ENCODE measurements at places on chromosomes 5 and 9.

- DNase-seq, result peak; percentile 50
Observed at GRCh38 chr9:15231788-15232635, 75.0 kb downstream of the TTC39B start.

- no peak for DNase-seq
Observed at GRCh38 chr5:28403846-28404245, 1365.5 kb upstream of the CDH9 start.

- no peak for DNase-seq
Observed at GRCh38 chr5:150505041-150505511, 2.9 kb upstream of the NDST1 start.

DNA sequence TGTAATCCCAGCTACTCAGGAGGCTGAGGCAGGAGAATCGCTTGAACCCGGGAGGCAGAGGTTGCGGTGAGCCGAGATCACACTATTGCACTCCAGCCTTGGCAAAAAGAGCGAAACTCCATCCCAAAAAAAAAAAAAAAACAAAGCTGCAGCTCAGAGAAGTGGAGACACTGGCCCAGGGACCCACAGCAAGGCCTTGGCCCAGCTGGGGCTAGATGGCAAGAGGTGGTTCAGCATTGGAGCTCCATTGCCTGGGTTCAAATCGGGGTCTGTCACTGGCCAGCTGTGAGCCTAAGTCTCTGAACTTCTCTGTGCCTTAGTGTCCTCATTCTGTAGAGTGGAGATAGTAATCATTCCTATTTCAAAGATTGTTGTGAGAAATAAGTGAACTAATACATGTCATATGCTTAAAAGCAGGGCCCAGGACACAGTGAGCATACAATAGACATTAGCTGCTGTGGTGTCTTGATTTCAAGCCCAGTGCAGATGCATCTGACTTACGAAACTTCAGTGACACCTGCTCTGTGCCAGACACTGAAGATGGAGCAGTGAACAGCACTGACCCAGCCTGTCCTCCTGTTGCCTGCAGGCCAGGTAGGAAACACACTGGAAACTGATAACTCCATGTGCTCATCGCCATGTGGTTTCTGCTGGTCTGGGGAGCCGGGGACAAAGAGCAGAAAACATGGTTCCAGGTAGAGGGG, 127.7 kb downstream of the C9orf50 start:
- no peak for DNase-seq

DNA sequence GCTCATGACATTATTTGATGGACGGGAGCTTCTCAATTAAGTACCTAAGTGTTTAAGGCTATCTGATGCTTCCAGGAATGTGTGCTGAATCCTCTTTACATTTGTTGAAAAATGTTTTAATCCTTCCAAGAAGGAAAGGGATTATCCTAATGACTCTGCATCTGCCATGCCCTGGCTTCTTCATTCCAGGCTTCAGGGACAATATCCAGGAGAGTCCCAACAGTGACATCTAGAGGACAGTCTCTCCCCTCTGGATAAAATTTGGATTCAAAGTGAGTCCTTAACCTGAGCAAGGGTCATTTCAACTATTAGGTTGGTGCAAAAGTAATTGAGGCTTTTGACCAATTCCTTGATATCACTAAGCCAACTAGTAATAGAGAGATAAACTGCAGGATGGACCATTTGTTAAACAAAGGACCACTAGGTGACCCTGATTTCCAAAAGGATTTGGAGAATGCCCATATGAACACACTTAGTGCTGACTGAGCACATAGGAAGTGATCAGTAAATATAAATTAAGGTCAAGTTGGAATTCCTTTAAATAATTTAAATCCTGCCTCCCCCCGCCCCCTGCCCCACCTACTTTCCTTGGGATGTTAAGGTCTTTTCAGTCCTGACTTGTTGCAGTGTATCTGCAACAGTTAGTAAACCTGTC, 19.1 kb downstream of the TNFSF8 start:
- DNase-seq, result no peak

- no peak for DNase-seq
Observed at GRCh38 chr9:21434202-21435014, 5.8 kb upstream of the IFNA1 start.

GRCh38 chr5:145723516-145723915, 111.6 kb downstream of the PRELID2 start:
- no peak for DNase-seq

DNA sequence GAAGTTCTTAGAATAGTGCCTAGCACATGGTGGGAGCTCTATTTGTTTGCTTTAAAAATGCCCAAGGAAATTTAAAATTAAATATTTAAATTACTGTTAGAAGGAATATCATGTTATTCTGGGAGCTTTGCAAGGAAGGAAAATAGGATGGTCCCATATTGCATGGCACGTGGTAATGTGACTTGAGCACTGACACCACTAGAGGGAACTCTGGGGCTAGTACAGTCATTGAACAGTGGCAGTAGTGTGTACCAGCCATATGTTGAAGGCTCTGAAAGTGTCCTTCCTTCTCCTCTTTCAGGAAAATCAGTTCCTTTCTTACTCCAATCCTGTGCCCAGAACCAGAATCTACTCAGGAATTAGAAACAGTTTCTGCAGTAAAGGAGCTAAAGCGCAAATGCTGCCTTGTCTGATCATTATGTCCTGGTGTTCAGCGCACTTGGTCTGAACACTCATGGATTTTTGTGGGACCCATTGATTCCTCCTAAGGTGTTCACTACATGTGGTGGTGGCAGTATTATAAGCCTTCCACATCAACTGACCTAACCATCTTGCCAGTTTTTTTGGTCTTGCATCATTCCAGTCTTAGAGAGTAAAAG, 54.1 kb downstream of the GDA start:
- peak; percentile 20 for DNase-seq

DNA sequence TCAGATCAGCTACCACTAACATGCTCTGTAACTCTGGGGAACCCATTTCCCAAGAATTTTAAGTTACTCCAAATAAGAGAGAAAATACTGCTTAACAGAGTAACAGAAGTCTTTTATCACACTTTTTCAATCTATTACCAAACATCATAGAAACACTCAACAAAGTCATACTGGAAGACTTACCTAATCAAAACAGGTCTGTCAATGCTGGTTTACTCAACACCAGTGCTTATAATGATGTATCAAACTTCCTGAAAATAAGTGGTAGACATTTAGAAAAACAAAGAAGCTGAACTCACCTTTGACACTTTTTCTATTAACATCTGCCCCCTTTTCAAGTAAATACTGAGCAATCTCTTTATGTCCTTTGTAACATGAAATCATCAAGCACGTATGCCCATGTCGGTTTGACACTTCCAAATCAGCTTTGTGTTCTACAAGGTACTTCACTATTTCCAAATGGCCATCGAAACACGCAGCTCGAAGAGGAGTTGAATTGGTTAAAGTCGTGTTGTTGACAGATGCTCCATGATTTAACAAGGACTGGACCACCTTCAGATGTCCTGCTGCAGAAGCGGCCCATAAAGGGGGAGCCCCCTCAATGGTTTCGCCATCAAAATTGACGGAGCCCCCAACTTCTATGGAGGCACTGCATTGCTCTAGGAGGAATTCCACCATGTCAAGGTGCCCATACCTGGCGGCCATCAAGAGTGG, 1.8 kb downstream of the FEM1C start:
- DNase-seq, result no peak

DNA sequence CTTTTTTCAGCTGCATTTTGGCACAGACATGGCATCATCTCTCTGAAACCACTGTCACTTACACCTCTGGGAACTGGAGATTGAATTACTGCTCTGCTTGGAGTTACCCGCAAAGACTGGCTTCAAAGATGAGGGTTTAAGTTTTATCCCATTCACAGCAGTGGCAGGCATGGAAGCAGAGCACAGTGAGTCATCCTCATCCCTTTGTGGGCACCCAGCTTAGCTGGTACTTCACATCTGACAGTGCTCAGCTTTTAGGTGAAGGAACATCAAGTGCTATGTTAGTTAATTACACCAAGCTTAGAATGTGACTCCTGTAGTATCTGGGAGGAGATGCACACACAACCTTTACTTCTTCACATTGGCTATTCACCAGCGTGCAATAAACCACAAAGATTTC, 24.8 kb upstream of the ALDH1A1 start:
- DNase-seq, result no peak

DNA sequence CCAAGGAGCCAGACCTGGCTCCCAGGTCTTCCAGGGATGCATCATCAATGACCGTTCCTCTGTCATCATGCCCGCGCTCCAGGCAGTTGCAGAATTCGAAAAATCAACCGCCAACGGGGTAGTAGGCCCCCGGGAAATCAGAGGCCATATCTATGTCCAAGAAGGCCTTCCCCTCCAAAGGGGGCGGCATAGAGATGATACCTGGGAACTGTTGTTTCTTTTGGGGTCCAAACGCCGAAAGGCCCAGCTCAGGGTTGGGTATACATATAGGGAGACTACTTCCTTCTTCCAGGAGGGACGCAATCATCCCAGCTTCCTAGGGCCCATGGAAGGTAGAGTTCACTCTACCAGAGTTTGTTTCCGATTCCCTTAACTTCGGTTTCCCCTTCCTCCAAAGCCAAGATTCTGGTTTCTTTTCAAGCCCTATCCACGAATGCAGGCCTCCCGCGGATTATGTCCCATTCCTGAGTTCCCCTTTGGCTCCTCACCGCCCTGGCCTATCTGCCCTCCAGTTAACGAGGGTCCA, 754 bp downstream of the DCAF12 start:
- no peak for DNase-seq

DNA sequence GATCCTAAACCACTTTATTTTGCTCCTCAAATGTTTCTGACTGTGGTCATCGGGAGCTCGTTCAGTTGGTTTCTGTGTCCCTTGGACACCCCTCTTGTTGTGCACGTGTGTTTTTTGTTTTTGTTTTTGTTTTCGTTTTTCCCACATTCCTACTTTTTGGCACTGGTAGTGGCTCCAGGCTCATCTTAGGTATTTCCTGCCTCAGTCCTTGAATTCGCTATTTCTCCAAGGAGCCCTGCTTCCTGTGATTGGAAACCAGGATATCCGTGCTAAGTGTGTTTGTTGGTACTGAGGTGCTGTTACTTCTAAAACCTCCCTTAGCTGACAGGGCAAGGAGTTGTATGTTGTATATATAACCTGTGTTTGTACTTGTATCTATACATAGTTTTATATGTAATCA, 5.9 kb downstream of the HMCN2 start:
- DNase-seq, result no peak

GRCh38 chr9:131395157-131396098, 1.5 kb downstream of the PRRC2B start:
- no peak for DNase-seq

DNA sequence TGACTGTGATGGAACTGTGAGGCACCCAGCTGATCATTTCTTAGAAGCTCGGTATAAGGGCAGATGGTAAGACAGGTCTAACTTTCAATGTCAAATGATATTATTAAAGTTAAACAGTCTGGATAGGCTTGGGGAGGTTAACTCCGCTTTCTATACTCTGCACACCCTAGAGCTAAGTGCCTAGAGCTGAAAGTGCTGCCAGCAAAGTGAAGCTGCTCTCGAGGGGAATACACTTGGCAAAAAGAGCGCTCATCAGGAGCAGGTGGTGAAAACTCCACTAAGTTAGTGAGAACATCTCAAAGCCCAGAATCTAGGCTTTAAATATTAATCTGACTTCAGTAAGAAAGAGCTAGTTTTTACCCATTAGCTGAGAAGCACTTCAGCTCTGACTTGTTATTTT, 349.6 kb upstream of the SLC30A5 start:
- DNase-seq, result no peak

DNA sequence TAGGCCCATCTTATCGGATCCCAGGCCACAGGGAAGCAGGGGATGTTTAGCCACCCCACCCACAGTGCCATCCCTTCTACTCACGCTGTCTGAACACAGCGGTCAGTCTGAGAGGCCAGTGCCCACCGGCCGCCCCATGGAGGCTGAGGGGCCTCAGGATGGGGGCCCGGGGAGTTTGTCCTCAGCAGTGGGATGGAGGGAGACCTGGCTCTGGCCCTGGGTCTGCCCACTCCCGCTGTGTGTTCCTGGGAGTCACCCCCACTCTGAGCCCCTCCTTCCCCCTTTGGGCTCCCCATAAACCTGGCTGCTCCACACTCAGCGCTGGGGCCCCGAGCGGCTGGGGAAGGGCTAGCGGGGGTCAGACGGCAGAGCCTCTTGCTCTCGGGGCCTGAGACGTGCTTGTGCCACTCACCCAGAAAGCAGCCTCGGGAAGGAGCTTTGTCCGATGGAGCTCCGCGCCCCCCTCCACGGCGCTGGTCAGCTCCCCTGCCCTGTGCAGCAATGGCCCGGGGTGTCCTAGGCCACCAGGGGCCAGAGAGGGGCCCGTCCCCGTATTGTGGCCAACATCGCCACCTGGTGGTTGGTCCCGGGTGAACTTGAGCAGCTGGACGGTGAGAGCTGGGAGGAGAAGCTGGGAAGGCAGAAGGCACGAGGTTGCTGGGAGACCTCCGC, 10.9 kb upstream of the LAMC3 start:
- no peak for DNase-seq

DNA sequence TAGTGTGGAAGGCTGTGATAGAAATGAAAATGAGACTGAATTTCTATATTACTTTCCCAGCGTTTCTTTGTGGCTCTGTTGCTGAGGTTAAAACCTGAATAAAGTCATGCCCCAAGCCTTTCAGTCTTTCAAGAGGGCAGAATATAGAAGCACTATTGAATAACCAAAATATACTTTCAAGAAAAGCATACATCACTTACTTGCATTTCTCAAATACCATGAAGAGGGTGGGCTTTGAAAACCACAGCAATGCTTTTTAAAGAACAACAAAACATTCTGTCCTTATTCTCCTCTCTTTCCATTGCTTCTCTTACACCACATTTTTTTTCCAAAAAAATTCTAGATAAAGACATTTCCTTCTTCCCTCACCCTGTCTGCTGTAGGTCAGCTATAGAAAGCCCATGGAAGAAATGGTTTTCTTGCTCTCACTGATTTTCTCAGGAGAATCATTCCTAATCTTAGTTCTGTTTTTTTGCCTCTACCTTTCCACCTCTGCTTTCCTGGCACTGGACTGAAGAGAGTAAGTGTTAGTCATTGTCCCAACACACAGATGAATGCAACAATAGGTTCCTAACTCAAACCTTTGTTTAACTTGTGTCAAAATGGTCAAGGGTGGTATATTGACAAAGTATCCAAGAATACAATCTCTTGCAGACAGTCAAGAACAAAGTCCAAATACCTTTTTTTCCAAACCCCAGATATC, 51.6 kb downstream of the NUDT12 start:
- no peak for DNase-seq

DNA sequence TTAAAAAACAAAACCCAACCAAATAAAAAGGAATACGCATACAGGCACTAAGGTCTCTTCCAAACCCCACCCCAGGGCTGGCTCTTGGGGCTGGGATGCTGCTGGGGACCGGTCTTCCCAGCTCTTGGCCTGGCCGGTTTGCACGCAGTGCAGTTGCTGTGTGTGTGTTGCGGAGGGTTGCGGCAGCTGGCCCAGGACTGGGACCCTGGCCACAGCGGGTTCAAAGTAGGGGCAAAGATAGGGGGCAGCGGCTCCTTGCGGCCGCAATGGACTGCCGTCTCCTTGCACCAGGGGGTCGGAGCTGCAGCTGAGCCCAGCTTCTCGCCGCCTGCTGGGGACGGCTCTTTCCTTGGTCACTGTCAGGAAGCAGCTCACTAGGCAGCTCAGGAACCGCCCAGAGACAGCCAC, 5.0 kb downstream of the DMRT3 start:
- no peak for DNase-seq

GRCh38 chr9:34197756-34198711, 19.2 kb downstream of the UBAP1 start:
- peak; percentile 86 for DNase-seq

- DNase-seq, result no peak
Observed at GRCh38 chr5:15914638-15915037, 265.0 kb downstream of the MARCHF11 start.

GRCh38 chr9:2816476-2817141, 27.3 kb downstream of the PUM3 start:
- DNase-seq, result no peak

- no peak for DNase-seq
Observed at GRCh38 chr5:101605700-101606099, 690.4 kb downstream of the SLCO4C1 start.

GRCh38 chr9:75775966-75776691, 114.3 kb upstream of the PCSK5 start:
- no peak for DNase-seq
